ENCODE measurements at places on chromosomes 4 and X. TPM values are rescaled to one million over a fixed set of nuclear protein-coding genes. Genes with fewer than 3 reads are reported as not detected.

DNA sequence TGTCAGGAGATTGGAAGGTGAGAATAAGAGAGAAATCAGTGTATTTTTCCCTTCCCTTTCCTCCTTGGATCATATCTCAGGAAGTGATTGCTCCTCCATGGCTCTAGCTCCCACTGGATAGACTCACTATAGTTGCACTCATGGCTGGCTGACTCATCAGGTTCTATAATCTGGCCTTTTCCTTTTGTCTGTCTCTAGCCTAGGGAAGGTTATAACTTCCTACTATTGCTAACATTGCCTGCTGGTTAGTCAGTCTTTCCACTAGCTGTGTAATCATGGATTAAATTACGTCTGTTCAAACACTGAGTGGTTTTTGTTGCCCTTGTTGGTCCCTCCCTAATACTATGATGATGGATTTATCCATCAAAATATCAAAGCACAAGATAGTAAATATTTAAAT, 195.5 kb upstream of the VEGFC start:
- DNase-seq: no peak

GRCh38 chr4:2290974-2291704, 29.2 kb upstream of the MXD4 start:
- DNase-seq: no peak

DNA sequence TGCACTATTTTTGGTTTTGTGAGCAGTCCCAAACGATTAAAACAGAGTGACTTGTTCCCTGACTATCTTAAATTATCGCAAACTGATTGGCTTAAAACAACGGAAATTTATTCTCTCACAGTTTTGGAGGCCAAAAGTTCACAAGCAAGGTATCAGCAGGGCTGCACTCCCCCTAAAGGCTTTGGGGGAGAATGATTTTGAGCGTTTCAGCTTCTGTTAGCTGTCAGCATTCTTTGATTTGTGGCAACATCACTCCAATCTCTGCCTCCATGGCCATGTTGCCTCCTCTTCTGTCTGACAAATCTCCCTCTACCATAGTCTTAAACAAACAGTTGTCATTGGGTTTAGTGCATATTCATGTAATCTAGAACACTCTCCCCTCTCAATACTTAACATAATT, 459.6 kb upstream of the ATOH1 start:
- DNase-seq: no peak

DNA sequence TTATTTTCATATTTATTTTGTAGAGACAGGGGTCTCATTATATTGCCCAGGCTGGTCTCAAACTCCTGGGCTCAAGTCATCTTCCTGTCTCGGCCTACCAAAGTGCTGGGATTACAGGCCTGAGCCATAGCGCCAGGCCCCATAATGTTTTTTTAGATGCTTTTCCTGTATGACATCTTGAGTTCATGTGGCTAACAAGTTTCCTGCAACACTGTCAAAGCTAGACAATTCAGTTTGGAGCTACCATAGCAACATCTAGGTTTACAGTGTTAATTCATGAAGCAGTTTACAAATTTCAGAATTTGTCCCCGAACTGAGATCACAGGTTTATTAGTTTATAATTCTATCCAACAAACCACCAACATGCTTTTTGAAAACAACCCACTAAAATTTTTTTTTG, 6.4 kb upstream of the IL13RA2 start:
- DNase-seq: no peak

DNA sequence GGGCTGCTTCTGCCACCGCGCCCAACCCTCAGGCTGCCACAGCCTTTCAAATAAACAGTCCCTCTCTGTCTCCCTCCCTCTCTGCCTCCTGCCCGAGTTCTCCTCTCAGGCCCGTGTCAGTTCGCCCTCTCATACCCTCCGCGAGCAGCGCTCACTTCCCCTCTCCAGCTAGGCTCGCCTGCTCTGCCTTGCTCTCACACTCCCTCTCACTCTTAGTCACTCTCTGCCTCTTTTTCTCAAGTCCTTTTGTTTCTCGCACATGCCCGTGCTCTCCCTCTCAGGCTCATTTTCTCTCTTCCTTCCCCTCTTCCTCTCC, 3.2 kb downstream of the EFNB1 start:
- DNase-seq: no peak

DNA sequence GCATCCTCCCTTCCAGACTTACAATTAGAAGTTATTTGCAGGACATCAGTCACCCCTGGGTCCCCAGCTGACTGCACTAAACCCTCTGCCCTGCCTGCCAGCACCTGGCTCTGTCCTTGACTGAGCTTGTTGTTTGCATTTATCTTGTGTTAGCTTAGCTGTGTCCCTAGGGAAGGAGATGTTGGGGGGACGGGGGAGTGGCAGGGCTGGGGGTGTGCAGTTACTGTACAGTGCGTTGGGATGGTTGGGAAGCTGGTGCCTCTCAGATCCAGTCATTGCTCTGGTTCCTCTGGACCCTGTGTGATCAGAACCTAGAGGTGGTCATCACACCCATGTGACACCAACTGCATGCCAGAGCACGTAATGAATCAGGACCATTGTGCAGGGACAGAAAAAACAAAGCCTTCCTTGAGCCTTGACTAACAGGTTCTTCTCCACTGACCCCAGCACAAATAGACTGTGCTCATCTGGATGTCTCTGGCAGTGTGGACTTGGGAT, 32.7 kb upstream of the PROM1 start:
- DNase-seq: no peak

- DNase-seq: no peak
These were observed 1893.7 kb downstream of the STIM2 start for GRCh38 chr4:28754376-28754775.

NPNT gene
- polyA plus RNA-seq: 187 TPM

- DNase-seq: no peak
These were observed 150.6 kb downstream of the PRDM5 start for GRCh38 chr4:120771907-120772306.

Data from renal cortex interstitium (tissue), 15 donors.